ENCODE measurements at places on chromosomes 1 and 21. TPM values are rescaled to one million over a fixed set of nuclear protein-coding genes. Genes with fewer than 3 reads are reported as not detected.

DNA sequence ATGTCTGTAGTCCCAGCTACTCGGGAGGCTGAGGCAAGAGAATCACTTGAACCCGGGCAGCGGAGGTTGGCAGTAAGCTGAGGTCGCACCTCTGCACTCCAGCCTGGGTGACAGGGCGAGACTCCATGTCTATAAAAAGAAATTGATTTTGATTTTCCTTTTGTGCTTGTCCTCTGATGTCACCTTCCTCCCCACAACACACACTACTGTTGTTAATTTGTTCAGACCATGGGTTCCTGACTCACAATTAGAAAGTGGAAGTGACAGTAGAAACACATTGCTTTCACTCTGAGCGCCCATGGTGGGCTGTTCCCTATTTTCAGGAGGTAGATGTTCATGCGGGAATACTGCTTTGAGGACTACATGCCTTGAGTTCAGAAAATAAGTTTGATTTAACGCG lies 165.5 kb upstream of the KCNJ6 start:
- H3K4me3 ChIP-seq: no peak overlapping the region
- DNase-seq: peak; percentile 18
- H3K36me3 ChIP-seq: no peaks in the 10 kb centered on the region
- no peaks in the 10 kb centered on the region for H3K27me3 ChIP-seq
- no peaks in the 10 kb centered on the region for H3K4me1 ChIP-seq

- no peak for DNase-seq
- no peak overlapping the region for H3K27ac ChIP-seq
- peaks cover 1% of the 10 kb centered on the region for H3K27me3 ChIP-seq
- H3K4me1 ChIP-seq: no peaks in the 10 kb centered on the region
Measured at GRCh38 chr1:208445758-208446203, 201.6 kb upstream of the PLXNA2 start.

The NT5C1A gene
- 0.31 TPM for total RNA-seq

DNA sequence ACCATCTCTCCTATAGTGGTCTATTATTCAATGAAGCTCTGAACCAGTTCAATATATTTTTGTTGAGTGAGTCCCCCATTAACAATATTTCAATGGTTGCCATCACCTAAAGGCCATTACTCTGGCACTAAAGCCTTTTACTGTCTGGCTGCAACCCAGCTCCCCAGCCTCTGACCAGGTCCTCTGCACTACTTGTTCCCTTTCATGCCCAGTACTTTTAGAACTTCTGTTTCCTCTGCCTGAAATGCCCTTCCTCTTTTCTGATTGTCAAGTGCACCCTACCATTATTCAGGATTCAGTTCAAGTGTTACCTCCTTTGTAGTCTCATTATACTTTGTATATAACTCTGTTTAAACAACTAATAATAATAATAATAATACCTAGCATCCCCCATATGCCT lies 30.4 kb upstream of the ZFYVE9 start:
- H3K4me3 ChIP-seq: no peak overlapping the region
- H3K27me3 ChIP-seq: peaks cover 3% of the 10 kb centered on the region
- H3K27ac ChIP-seq: no peak overlapping the region
- no peaks in the 10 kb centered on the region for H3K36me3 ChIP-seq
- no peak for DNase-seq

DNA sequence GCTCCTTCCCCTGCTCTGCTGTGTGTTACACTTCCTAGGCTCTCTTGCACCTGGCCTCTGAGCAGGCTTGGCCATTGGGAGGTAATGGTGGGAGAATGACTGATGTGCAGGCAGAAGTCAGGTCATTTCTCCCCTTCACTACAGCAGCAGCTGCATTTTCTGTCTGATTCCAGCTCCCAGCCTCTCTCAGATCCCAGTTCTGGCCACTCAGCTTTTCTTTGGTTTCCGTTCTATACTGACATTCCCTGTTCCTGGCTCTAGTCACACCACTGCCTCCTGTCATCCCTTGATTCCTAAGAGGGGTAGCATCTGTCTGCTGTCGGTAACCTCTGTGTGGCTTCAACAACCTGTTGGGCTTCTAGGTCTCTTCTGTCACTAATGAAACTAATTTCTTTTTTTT lies 127.7 kb upstream of the HOOK1 start:
- DNase-seq: no peak
- H3K27me3 ChIP-seq: no peaks in the 10 kb centered on the region
- no peak overlapping the region for H3K27ac ChIP-seq
- H3K4me1 ChIP-seq: no peaks in the 10 kb centered on the region
- no peaks in the 10 kb centered on the region for H3K36me3 ChIP-seq

DNA sequence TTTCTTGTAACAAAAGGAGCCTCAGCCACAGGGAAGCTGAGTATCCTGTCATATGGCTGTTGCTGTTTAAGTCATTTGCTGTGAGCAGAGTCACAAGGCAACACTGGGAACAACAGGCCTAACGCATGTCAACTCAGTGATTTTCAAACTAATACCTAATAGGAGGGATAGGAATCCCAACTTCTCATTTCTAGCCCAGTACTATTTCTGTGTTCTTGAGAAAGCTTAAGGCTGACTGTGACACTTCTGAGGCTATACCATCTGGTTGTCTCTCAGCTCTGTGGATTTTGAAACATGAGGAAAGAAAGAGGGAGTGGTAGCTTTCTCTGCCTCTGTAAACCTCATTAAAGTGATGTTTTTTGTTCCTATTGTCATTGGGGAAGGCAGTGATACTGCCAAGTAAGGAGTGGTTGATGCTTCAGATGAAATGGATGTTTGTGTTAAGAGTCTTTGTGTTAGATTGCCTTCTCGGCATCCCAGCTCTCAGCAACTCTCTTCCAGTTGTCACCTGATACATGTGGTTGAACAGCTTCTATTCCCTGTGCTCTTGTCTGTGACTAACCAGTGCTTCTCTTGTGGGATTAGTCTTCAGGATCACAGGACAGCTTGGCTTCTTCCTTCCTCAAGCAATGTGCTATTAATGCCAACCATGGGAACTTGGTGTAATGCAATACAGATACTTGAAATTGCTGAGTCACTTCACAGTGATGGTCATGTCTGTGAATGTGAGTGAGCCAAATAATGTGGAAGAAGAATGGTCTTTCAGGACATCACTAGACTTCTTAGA lies 166.8 kb upstream of the IVNS1ABP start:
- no peak for DNase-seq
- H3K36me3 ChIP-seq: no peaks in the 10 kb centered on the region
- H3K4me3 ChIP-seq: no peak overlapping the region
- peaks cover 2% of the 10 kb centered on the region for H3K4me1 ChIP-seq

- no peak overlapping the region for H3K27ac ChIP-seq
- no peaks in the 10 kb centered on the region for H3K36me3 ChIP-seq
- DNase-seq: no peak
- H3K27me3 ChIP-seq: no peaks in the 10 kb centered on the region
- H3K4me1 ChIP-seq: no peaks in the 10 kb centered on the region
Measured at GRCh38 chr1:88029142-88029541, 654.9 kb upstream of the PKN2 start.

DNA sequence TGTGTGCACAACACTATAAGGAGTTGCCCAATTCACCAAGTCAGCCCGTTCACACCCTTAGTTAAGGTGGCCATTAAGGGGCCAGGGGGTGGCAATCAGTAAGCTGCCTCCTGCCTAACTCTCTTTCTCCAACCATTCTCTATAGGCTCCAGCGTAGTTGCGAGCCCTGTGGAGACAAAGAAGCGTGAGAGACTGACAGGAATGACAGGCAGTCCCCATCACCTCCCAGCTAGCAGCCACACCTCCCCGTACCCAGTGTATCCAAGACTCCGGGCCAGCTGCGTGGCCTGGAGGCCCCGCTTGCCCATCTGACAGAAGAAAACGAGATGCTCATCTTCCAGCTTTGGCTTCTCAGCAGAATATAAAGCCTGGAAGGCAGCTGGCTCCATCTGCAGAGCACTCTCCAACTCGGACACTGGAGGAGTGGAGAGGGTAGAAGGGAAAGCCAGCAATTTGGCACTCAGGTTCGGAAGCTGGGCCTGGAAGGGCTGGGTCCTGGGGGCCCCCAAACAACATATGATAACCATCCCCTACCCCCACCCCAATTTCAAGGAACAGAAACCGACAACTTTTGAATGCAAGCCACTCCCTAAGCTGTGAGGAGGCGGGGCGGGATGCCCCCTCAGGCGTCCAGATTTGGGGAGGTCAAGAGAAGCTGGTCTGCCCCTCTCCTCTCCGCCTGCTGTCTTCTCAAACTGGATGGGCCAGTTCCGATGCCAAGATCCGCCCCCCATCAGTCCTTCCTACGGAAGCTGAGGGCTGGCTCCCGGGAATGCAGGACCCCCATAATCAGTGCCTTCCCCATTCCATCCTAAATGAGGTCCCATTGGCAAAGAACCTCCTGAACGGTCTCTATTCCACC lies 872 bp downstream of the TSTD1 start:
- no peak for DNase-seq
- H3K27me3 ChIP-seq: no peaks in the 10 kb centered on the region
- H3K4me3 ChIP-seq: peak overlapping the region; percentile 97
- peaks cover 41% of the 10 kb centered on the region for H3K36me3 ChIP-seq
- H3K4me1 ChIP-seq: peaks cover 31% of the 10 kb centered on the region
- H3K27ac ChIP-seq: peak overlapping the region; percentile 93

- H3K27me3 ChIP-seq: peaks cover 49% of the 10 kb centered on the region
- H3K4me3 ChIP-seq: no peak overlapping the region
- DNase-seq: no peak
- H3K36me3 ChIP-seq: no peaks in the 10 kb centered on the region
Measured at GRCh38 chr1:25926731-25927496, 20.7 kb upstream of the STMN1 start.

The FAM78B gene
- 1.9 TPM for total RNA-seq

The SSBP3 gene
- total RNA-seq: 87.9 TPM

DNA sequence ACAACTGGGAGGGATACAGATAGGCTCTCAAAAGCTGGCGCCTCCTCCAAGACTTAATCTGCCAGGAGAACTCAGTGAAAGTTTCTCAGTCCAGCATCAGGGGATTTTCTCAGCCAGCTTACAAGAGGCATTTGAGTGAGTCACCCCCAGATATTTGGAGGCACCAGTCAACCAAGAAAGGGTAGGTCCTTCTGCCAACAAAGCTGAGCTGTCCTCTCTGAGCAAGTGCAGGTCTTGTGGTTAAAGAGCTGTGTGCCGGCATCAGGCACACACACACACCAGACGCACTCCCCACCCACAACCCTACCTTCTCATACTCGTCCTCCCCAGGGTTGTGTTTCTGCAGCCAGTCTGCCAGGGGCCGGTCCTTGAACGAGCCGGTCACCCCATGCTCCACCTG lies 27.0 kb upstream of the PPP1R15B start:
- H3K27ac ChIP-seq: peak overlapping the region; percentile 57
- no peaks in the 10 kb centered on the region for H3K27me3 ChIP-seq
- H3K4me1 ChIP-seq: peaks cover 11% of the 10 kb centered on the region
- peaks cover 47% of the 10 kb centered on the region for H3K36me3 ChIP-seq
- DNase-seq: no peak
- no peak overlapping the region for H3K4me3 ChIP-seq

GRCh38 chr1:5915587-5916571 lies 76.3 kb downstream of the NPHP4 start:
- H3K36me3 ChIP-seq: no peaks in the 10 kb centered on the region
- H3K4me3 ChIP-seq: no peak overlapping the region
- H3K4me1 ChIP-seq: peaks cover 4% of the 10 kb centered on the region
- H3K27ac ChIP-seq: no peak overlapping the region

- no peak for DNase-seq
- H3K36me3 ChIP-seq: peaks cover 58% of the 10 kb centered on the region
- H3K27ac ChIP-seq: no peak overlapping the region
Measured at GRCh38 chr1:30940541-30940940, 32.0 kb upstream of the SDC3 start.

Data from activated CD4-positive, alpha-beta T cell treated with anti-CD3 and anti-CD28 coated beads, Interleukin-2, amount 10 ng/mL, durations not matched to agents 24 days and 14 days (primary cell).